Left renal pelvis (tissue), 4 donors: ENCODE measurements at places on chromosomes 1 and 21. TPM values are rescaled to one million over a fixed set of nuclear protein-coding genes. Genes with fewer than 3 reads are reported as not detected.
A peak's percentile ranks its signal among the peaks of the same experiment; 100 is the strongest.

- no peak for DNase-seq
Measured at GRCh38 chr21:38202811-38203210, 54.0 kb upstream of the KCNJ15 start.

The DISC1 gene
- 5.8 TPM for polyA plus RNA-seq

The CFAP74 gene
- polyA plus RNA-seq, result 1.3 TPM

DNA sequence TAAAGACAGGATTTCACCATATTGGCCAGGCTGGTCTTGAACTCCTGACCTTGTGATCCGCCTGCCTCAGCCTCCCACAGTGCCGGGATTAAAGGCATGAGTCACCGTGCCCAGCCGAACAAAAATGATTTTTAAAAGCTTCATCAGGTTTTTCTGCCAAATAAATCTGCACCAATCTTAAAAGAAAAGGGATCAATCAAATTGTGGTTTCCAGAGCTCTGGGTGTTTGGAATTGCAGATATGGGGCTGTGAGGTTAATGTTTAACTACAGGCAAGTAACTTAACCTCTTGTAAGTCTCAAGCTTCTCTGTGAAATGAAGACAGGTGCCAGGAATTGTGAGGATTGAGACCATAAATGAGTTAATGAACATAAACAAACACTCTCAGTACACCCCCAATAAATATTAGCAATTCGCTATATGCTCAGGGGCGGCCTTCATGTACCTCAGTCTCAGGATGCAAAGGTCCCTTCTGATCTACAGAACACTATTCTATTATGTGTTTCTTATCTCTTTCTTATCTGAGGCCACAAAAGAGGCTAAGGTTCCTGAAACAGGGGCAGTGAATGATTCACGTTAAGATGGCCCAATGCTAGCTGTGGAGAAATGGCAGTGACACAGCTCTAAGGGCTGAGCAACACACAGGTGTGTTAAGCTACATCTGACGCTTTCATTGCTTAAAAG, 7.1 kb upstream of the GNPAT start:
- no peak for DNase-seq

The ZBTB37 gene
- 7.5 TPM for polyA plus RNA-seq

GRCh38 chr1:20521960-20522861, 14.3 kb upstream of the MUL1 start:
- DNase-seq, result peak; percentile 65

DNA sequence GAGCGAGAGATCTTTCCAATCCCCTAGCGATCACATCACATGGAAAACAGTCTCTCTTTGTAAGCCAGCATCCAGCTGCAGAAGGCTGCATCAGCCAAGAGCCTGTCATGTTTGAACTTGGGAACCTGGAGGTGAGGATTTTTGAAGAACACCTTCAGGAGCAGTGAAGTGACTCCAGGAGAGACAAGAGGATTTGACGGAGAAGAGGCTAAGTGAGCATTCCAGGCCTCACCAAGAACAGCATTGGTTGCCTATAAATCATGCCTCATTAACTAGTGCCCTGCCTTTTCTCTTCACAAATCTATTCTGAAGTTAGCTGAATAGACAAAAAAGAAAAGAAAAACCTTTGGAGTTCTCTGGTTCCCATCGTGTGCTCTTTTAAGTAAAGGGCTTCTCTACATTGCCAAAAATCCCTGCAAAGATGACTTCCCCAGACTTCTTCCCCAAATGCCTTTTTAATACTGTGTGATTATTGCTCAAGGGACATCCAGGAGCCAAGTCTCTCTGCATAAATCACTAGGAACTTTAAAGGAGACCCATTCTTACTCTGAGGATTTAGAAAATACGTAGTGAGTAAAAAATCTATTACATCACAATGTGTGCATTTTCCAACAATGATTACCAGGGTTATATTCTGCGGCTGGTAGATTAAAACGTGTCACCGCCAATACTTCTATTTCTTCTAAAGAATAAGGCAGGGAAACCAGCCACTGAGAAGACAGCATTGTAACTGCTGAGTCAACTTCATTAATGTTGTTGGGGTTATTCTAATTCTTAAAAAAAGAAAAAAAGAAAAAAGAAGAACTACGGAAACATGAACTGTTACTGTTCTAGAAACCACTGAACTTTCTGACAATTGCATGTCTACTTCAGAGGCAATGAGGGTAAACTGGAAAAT, 95.2 kb downstream of the KIF14 start:
- DNase-seq, result no peak

The WNT4 gene
- polyA plus RNA-seq, result 9.3 TPM

The CHD5 gene
- 0.25 TPM for polyA plus RNA-seq

The GPR25 gene
- not detected for polyA plus RNA-seq

The TCEA3 gene
- 55.1 TPM for polyA plus RNA-seq

GRCh38 chr1:5751163-5751540, 241.1 kb downstream of the NPHP4 start:
- DNase-seq, result no peak
